ENCODE measurements at places on chromosomes 3 and 15.

DNA sequence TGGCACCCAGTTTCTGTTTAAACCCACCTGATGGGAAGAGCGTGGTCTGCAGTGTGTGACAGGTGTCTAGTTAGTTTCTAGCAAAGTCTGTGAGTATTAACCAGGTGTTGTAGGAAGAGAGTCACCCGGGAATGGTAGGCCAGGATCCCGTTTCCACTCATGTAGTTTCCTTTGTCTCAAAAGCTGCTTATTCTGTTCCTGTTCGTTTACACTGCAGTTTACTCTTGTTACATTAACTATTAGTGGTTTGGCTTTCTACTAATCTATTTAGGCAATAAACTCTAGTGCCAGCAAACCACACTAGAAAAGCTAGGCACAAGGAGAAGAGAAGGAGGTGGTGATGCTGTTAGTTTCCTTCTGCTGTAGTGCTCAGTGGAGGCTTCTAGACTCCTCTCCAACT is 32.7 kb downstream of the WDR76 start:
- DNase-seq = no peak

DNA sequence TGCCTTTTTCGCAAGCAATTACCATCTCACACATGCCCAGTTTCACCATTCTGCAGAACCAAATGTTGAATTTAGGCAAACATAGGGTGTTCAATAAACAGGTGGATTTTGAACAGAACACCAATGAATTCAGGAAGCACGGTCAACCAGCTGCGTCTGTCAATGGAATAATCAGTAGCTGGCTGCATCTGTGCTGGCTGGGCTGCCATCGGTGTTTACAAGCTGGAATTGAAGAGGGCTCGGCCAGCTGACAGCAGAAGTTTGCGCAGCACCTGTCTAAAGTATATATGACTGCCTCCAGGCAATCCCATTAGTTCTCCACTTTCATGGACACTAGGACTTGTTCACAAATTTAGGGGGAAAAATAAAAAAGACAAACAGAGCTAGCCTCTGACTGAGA is 996.4 kb upstream of the CFAP20DC start:
- DNase-seq = no peak

DNA sequence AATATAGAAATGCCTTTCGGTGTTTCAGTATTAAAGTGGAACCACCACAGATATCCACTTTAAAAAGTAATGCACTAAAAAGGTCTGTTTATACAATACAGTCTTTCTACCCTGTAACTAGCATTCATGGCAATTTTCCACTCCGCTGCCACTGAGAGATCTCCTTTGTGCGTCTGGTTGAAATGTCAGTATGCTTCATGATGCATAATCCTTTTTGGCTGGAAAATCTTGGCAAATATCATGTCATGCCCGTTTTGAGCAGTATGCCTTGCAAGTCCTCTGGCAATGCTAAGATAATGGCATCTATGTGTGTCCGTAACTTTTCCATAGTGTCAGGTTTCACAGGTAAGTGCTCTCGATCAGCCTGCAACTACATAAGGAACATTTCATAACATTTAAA is 30.8 kb upstream of the ARF4 start:
- no peak for DNase-seq

DNA sequence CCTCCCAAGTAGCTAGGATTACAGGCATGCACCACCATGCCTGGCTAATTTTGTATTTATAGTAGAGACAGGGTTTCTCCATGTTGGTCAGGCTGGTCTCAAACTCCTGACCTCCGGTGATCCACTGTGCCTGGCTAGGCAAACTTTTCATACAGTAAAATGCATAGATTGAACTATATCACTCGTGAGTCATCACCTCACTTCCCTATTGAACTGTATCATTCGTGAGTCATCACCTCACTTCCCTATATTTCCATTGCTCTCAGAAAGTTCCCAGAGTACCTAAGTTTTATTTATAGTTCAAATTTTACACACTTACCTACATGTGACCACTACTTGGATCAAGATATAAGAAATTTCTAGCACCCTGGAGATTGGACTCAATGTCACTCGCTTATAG is 73.6 kb upstream of the ACAD9 start:
- DNase-seq = no peak

- DNase-seq = no peak
Observed at GRCh38 chr15:39801641-39802309, 19.1 kb upstream of the FSIP1 start.
